ENCODE measurements at places on chromosomes 4 and X.
A peak's percentile ranks its signal among the peaks of the same experiment; 100 is the strongest.

GRCh38 chr4:67727124-67727850 is 26.3 kb upstream of the UBA6 start:
- no peaks in the 10 kb centered on the region for H3K27me3 ChIP-seq
- H3K36me3 ChIP-seq, result peaks cover 8% of the 10 kb centered on the region
- no peak for DNase-seq
- H3K4me3 ChIP-seq, result no peak overlapping the region

DNA sequence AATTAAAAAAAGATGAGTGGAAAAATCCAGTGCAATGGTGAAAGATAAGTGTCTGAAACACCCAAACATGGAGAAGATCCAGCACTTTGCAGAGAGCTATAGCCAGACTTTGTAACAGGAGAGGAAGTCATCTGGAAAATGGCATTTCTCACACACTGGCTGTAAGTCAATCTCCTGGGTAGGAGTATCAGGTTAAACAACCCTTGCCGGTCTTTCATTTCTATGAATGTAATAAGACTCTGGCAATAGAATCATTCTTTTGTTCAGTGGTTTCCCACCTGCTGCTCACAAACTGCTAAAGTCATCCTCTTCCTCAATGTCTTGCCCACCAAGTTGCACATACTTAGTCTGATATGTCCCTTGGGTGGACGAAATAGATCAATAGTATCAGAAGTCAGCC is 94.0 kb upstream of the ATP8A1 start:
- H3K36me3 ChIP-seq, result peaks cover 4% of the 10 kb centered on the region
- 0 out of 2 replicates have a peak, but pooled peaks cover 3% of the 10 kb centered on the region for H3K4me1 ChIP-seq
- H3K27ac ChIP-seq, result no peak overlapping the region
- no peaks in the 10 kb centered on the region for H3K27me3 ChIP-seq
- H3K4me3 ChIP-seq, result no peak overlapping the region

- DNase-seq, result no peak
- no peaks in the 10 kb centered on the region for H3K27me3 ChIP-seq
- no peak overlapping the region for H3K27ac ChIP-seq
- no peak overlapping the region for H3K4me3 ChIP-seq
Measured at GRCh38 chr4:7655511-7656243, 220.9 kb upstream of the PSAPL1 start.

GRCh38 chr4:29278585-29278984 is 1441.6 kb upstream of the PCDH7 start:
- H3K4me1 ChIP-seq, result no peaks in the 10 kb centered on the region
- no peak overlapping the region for H3K4me3 ChIP-seq
- no peaks in the 10 kb centered on the region for H3K36me3 ChIP-seq
- no peak overlapping the region for H3K27ac ChIP-seq
- no peak for DNase-seq

- H3K4me1 ChIP-seq, result peaks cover 5% of the 10 kb centered on the region
- H3K36me3 ChIP-seq, result no peaks in the 10 kb centered on the region
- H3K27ac ChIP-seq, result no peak overlapping the region
- H3K27me3 ChIP-seq, result no peaks in the 10 kb centered on the region
- DNase-seq, result no peak
- no peak overlapping the region for H3K4me3 ChIP-seq
Measured at GRCh38 chr4:102390438-102390837, 45.2 kb upstream of the SLC39A8 start.

- H3K27me3 ChIP-seq, result no peaks in the 10 kb centered on the region
- peaks cover under 1% of the 10 kb centered on the region for H3K36me3 ChIP-seq
- H3K27ac ChIP-seq, result no peak overlapping the region
- DNase-seq, result no peak
Measured at GRCh38 chrX:74540635-74541249, 73.7 kb downstream of the RLIM start.

DNA sequence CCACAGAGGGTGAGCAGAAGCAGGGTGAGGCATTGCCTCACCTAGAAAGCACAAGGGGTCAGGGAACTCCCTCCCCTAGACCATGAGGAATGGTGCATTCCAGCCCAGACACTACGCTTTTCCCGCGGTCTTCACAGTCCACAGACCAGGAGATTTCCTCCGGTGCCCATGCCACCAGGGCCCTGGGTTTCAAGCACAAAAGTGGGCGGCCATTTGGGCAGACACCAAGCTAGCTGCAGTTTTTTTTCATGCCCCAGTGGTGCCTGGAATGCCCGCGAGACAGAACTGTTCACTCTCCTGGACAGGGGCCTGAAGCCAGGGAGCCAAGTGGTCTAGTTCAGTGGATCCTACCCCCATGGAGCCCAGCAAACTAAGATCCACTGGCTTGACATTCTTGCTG is 12.8 kb downstream of the NAP1L3 start:
- H3K4me3 ChIP-seq, result no peak overlapping the region
- no peaks in the 10 kb centered on the region for H3K4me1 ChIP-seq

- H3K4me3 ChIP-seq, result no peak overlapping the region
- no peaks in the 10 kb centered on the region for H3K27me3 ChIP-seq
- no peak overlapping the region for H3K27ac ChIP-seq
- no peaks in the 10 kb centered on the region for H3K36me3 ChIP-seq
- no peaks in the 10 kb centered on the region for H3K4me1 ChIP-seq
Measured at GRCh38 chr4:145348291-145348690, 133.4 kb upstream of the SMAD1 start.

GRCh38 chr4:33425936-33426335 is 2705.8 kb downstream of the PCDH7 start:
- no peak overlapping the region for H3K27ac ChIP-seq
- H3K27me3 ChIP-seq, result no peaks in the 10 kb centered on the region
- no peaks in the 10 kb centered on the region for H3K4me1 ChIP-seq

- H3K4me3 ChIP-seq, result no peak overlapping the region
- no peaks in the 10 kb centered on the region for H3K4me1 ChIP-seq
- H3K36me3 ChIP-seq, result no peaks in the 10 kb centered on the region
- H3K27me3 ChIP-seq, result no peaks in the 10 kb centered on the region
Measured at GRCh38 chr4:55018978-55019377, 106.4 kb downstream of the KDR start.

DNA sequence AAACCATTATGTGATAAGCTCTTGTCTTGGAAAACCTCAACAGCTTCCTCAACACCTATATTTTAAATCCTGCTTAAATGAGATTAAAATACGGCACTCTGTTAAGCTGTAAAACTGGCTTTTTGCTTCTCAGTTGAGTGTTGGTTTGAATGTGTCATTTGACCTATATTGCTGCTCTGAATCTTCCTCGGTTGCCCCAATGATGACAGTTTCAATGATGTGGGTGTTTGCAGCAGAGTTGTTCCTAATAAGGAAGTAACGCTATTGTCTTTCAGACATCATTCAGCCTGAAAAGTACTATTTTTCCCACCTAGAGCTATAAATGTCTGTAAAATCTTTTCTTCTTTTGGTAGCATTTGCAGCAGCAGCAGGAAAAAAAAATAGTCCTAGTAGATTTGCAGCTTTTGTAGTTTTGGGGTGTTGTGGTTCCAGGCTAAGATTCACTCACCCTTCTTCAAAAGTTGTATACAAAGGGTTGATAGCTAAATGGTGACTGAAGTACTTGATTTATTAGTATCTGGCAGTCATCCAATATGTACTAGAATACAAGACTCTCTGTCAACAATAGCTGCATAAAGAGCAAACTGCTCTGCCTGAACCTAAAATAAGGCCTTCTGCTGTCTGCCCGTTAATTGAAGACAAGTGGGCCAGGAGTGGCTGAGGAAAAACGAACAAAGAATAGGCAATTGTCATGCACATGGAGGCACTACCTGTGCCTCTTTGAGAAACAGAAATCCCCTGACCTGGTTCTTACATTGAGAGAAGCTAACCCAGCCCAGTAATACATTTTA is 333.1 kb downstream of the IL1RAPL1 start:
- H3K27me3 ChIP-seq, result no peaks in the 10 kb centered on the region
- no peak overlapping the region for H3K27ac ChIP-seq
- no peaks in the 10 kb centered on the region for H3K4me1 ChIP-seq
- no peak overlapping the region for H3K4me3 ChIP-seq
- no peaks in the 10 kb centered on the region for H3K36me3 ChIP-seq

- DNase-seq, result no peak
- H3K27me3 ChIP-seq, result no peaks in the 10 kb centered on the region
- no peaks in the 10 kb centered on the region for H3K4me1 ChIP-seq
- H3K36me3 ChIP-seq, result peaks cover 7% of the 10 kb centered on the region
- H3K4me3 ChIP-seq, result no peak overlapping the region
Measured at GRCh38 chrX:23246001-23246400, 88.6 kb upstream of the PTCHD1 start.

GRCh38 chr4:32645653-32646052 is 1925.5 kb downstream of the PCDH7 start:
- no peak overlapping the region for H3K27ac ChIP-seq
- H3K27me3 ChIP-seq, result no peaks in the 10 kb centered on the region
- H3K4me1 ChIP-seq, result no peaks in the 10 kb centered on the region
- no peak for DNase-seq
- no peak overlapping the region for H3K4me3 ChIP-seq

GRCh38 chr4:65646136-65646535 is 24.2 kb downstream of the EPHA5 start:
- no peaks in the 10 kb centered on the region for H3K27me3 ChIP-seq
- H3K27ac ChIP-seq, result no peak overlapping the region
- H3K4me1 ChIP-seq, result peaks cover 2% of the 10 kb centered on the region
- no peak for DNase-seq

- H3K27ac ChIP-seq, result no peak overlapping the region
- H3K4me3 ChIP-seq, result no peak overlapping the region
- H3K4me1 ChIP-seq, result no peaks in the 10 kb centered on the region
- H3K36me3 ChIP-seq, result no peaks in the 10 kb centered on the region
Measured at GRCh38 chrX:124540474-124540873, 194.1 kb downstream of the SH2D1A start.

GRCh38 chrX:38515291-38515690 is 46.1 kb upstream of the TSPAN7 start:
- no peak overlapping the region for H3K27ac ChIP-seq
- H3K36me3 ChIP-seq, result peaks cover 2% of the 10 kb centered on the region
- H3K4me1 ChIP-seq, result no peaks in the 10 kb centered on the region
- H3K4me3 ChIP-seq, result no peak overlapping the region

GRCh38 chr4:169070071-169070894 is 60.2 kb upstream of the CBR4 start:
- H3K4me3 ChIP-seq, result peak overlapping the region; percentile 24
- H3K27me3 ChIP-seq, result no peaks in the 10 kb centered on the region
- no peaks in the 10 kb centered on the region for H3K36me3 ChIP-seq

DNA sequence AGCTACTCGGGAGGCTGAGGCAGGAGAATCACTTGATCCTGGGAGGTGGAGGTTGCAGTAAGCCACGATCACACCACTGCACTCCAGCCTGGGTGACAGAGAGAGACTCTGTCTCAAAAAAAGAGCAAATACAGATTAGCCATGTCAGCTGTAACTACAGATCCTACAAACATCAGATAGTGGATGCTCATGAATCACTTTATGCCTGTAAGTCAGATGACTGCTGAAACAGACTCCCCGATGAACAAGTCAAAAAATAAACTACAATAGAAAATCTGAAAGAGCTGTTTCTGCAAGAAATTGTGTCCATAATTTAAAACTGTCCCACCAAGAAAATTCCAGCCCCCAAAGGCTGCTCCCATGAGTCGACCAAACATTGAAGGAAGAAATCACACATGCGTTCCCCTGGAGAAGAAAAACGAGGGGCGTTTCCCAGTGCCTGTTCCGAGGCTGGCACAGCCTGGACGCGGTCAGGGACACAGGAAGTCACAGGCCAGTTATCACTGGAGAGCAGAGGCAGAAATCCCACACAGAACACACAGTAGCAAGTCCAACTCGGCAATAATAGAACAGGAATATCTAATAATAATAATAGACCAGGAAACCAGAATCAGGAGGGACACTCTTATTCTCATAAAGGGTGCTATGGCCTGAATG is 30.0 kb upstream of the GTPBP6 start:
- no peak overlapping the region for H3K4me3 ChIP-seq
- H3K4me1 ChIP-seq, result no peaks in the 10 kb centered on the region
- DNase-seq, result no peak
- H3K27me3 ChIP-seq, result no peaks in the 10 kb centered on the region
- H3K36me3 ChIP-seq, result peaks cover 46% of the 10 kb centered on the region

- no peak overlapping the region for H3K27ac ChIP-seq
- H3K36me3 ChIP-seq, result no peaks in the 10 kb centered on the region
- H3K4me1 ChIP-seq, result no peaks in the 10 kb centered on the region
- no peaks in the 10 kb centered on the region for H3K27me3 ChIP-seq
- no peak for DNase-seq
- no peak overlapping the region for H3K4me3 ChIP-seq
Measured at GRCh38 chrX:149223854-149224253, 281.3 kb downstream of the IDS start.

GRCh38 chrX:4173743-4174142 is 460.3 kb upstream of the PRKX start:
- H3K4me3 ChIP-seq, result no peak overlapping the region
- 0 out of 2 replicates have a peak, but pooled peaks cover 5% of the 10 kb centered on the region for H3K36me3 ChIP-seq
- H3K27me3 ChIP-seq, result no peaks in the 10 kb centered on the region

GRCh38 chr4:168878623-168879022 is 131.4 kb downstream of the CBR4 start:
- no peaks in the 10 kb centered on the region for H3K36me3 ChIP-seq
- H3K4me3 ChIP-seq, result peak overlapping the region; percentile 79
- no peaks in the 10 kb centered on the region for H3K4me1 ChIP-seq
- DNase-seq, result no peak

- peaks cover 52% of the 10 kb centered on the region for H3K27me3 ChIP-seq
- H3K4me1 ChIP-seq, result peaks cover 11% of the 10 kb centered on the region
- no peak for DNase-seq
Measured at GRCh38 chrX:40100141-40100536, 2.4 kb upstream of the BCOR start.

- no peak overlapping the region for H3K4me3 ChIP-seq
- H3K36me3 ChIP-seq, result no peaks in the 10 kb centered on the region
- DNase-seq, result no peak
- no peak overlapping the region for H3K27ac ChIP-seq
- no peaks in the 10 kb centered on the region for H3K4me1 ChIP-seq
Measured at GRCh38 chr4:72701987-72702819, 133.2 kb upstream of the ADAMTS3 start.

DNA sequence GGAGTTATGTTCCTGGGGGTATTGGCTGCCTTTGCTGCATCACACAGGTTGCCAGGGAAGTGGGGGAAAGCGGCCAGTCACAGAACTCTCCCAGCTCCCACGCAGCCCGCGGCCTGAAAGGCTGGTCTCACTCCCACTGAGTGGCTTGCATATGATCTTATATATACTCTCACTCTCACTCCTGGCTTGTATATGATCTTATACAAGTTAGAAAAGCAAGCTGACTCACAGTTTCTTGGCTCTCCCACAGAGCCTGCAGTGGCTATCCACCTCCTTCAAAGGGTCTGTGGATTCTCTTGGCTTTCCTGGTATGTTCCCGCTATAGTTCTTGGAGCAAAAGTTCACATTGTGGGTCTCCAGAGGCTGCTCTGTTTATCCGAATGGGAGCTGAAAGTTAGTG is 833.5 kb upstream of the GALNTL6 start:
- peaks cover 3% of the 10 kb centered on the region for H3K36me3 ChIP-seq
- H3K27me3 ChIP-seq, result no peaks in the 10 kb centered on the region
- DNase-seq, result peak; percentile 32
- no peaks in the 10 kb centered on the region for H3K4me1 ChIP-seq
- H3K4me3 ChIP-seq, result no peak overlapping the region
- no peak overlapping the region for H3K27ac ChIP-seq

GRCh38 chr4:182697094-182697493 is 220.1 kb downstream of the DCTD start:
- H3K36me3 ChIP-seq, result no peaks in the 10 kb centered on the region
- no peaks in the 10 kb centered on the region for H3K27me3 ChIP-seq
- no peak overlapping the region for H3K27ac ChIP-seq
- DNase-seq, result no peak
- H3K4me1 ChIP-seq, result no peaks in the 10 kb centered on the region
